ENCODE measurements at places on chromosomes 6 and 20.

DNA sequence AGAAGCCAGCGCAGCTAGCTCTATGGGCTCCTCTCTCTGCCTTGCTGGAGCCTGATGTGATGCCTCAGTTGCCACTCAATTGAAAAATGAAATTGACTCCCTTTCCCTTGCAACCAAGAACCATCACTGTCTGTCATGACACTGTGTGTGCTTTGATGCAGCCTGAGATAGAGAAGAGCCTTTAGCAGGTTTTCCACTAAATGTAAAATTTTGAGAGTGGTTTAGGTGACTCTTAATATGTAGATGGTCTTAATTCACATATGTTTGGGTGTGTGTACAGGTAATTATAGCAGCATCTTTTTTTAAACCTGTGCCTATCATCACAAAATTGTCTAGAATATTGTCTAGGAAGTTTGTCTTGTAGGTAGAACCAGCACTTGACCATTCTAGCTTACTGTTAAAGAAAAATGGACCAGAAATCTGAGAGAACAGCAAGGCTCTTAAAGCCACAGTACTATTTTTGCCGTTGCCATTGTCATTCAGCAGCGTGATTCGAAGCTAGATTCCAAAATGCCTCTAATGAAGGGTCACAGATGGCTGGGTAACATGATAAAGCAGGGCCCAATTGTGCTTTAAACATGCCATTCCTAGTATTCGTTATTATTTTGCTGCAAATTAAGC is 1.3 kb downstream of the ARFGEF3 start:
- DNase-seq, result no peak

DNA sequence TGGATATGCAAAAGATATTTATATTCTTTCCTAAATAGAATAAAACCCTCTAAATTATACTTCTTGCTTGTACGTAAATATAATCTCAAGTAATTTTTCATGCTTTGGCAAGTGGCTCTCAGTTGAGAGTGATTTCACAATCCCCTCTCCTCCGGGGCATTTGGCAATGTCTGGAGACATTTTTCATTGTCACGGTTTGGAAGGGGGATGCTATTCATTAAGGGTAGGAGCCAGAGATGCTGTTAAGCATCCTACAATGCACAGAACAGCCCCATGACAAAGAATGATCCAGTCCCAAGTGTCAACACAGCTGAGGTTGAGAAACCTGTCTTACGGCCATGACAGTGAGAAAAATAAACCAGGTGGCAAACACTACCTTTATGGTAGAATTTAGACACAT is 75.7 kb downstream of the AGPAT4 start:
- no peak for DNase-seq

- DNase-seq, result no peak
Measured at GRCh38 chr6:41777551-41778285, 2.0 kb downstream of the FRS3 start.

DNA sequence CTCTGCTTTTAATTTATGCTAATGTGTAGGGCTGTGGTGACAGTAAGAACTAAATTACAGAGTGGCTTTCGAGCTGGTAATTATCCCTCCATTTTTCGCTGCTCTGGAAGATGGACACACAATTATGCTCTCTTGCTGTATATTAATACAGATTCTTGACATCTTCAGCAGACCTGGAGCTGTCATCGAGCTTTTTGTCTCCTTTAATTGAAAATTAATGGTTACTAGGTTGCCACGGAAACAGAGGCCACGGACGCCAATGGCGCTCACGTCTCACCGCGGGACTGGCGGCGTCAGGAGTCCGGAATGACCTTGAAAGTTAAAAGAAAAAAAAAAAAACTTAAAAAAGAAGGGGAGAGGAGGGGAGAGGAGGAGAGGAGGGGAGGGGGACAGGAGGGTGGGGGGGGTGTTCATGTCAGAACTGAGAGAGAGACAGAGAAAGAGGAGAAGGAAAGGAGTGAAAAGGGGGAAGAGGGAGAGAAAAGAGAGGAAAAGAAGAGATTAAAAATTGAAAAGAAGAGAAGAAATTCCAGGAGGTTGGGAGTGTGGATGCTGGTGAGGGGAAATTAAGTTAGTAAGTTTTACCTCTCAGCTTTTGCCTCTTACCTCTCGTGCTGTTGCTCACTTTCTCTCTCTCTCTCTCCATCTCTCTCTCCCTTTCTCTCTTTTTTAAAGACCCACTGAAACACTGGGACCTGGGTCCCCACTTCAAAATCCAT is 22.1 kb upstream of the FOXP4 start:
- no peak for DNase-seq

DNA sequence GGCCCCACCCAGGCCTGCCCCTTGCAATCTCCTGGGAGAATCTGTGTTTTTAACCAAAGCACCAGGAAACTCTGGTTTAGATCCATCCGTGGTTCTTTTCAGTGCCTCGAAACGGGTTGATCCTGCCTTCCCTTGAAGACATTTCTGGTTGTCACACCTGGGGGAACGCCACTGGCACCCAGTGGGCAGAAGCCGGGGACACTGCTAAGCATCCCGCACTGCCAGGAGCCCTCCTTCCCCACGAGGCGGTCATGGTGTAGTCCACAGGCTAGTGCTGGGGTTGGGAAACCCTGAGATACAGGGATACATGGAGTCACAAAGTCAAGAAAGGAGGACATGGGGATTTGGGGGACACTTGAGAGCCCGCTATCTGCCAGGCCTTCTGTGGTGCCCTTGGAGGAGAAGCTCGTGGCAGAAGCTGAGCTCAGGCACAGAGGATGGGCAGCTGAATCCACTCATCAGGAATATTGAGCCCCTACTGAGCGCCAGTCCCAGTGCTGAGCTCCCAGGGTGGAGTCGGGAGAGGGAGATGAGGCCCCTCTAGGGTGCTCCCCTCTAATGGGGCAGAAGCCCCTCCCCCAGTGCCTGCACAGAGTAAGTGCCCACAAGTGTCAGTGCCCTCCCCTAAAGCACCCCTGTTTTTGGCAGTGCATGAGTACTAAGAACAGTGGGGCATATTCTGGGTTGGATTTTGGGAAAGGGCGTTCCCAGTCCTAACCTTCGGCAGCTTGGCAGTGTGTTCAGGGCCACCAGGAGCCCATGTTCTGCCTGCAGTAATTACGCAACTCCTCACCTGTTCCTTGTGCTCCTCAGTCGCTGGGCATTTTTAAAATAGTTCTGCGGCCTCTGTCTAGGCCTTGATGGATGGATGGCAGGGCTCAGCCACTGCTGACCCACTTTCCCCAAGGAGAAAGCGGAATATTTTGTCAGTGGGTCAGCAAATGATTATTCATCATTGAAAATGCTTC is 25.6 kb upstream of the PHACTR3 start:
- no peak for DNase-seq

- DNase-seq, result no peak
Measured at GRCh38 chr6:141265756-141266623, 866.7 kb upstream of the GJE1 start.

DNA sequence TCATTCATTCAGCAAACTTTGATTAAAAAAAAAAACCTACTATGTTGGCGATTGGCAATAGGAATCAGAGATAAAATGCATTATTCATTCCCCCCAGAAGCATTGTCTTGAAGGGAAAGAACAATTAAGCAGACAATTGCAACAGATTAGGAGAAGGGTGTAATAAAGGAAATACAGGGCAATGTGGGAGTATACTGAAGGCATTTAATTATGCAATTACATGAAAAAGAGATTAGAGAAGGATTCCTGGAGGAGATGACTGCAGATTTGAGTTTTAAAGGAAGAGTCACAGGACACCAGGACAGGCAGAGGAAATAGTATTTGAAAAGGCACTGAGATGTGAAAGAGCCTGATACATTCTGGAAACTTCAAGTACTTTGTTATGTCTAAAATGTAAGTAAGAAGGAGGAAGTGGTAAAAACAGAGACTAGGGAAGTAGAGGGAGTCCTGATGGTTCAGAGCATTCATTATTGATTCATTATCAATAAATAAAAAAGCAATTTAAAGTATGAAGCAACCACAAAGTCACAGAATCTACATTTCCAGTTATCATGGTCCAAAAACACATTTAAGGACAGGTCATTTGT is 43.7 kb downstream of the THEMIS start:
- DNase-seq, result no peak

DNA sequence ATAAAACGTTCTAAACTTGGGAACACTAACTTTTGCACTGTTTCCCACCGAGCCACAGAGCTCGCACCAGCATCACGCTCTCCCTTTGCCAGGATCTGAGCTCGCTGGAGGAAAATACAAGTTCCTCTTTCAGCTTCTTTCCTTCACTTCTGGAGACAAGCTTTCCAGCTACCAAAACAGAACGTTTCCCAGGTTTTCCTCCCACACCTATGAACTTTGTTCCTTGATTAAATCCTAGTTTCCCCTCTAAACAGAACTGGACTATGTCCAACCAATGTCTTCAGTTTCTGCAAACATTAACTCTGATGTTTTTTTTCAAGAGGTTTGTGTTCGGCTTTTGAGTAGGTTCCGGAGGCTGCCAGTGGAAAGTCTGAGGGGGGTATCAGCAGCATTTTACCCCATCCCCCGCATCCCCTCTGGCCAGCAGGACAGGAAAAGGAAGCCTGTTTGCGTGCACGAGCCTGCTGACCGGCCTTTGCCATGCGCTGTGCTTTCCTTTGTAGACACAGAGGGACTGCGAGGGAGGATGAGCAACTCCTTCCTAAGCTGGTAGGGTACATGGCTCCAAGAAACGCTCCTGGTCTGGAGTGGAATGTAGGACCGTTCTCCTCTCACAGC is 135.5 kb downstream of the LY86 start:
- peak; percentile 35 for DNase-seq

DNA sequence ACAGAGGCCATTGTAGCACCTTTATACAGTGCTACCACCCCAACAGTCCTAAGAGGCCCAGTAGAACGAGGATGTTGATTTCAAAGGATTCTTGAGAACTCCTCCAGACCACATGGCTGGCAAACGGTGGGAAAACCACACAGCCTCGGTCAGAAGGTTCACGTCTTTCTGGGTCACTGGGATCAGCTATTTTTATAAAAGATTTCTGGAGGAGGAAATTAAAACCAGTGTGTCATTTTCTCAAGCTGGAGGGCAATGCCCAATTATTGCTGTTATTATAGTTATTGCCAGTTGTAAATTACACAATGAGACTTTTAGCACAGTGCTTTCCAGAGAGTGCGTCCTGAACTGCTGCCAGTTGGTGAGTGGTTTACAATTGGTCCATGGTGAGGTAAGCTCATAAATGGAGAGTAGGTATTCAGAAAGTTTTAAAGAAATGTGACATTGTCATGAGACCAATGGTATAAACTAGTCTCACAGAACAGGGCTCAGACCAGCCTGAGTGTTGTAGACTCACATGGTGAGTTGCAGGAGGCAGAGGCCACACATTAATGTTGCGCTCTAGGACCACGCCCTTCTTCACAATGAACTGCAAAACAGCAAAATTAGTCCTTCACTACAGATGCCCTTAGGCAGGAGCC is 8.4 kb upstream of the PPP1R14C start:
- no peak for DNase-seq

GRCh38 chr6:34592208-34592952 is 36.3 kb upstream of the SPDEF start:
- DNase-seq, result no peak

DNA sequence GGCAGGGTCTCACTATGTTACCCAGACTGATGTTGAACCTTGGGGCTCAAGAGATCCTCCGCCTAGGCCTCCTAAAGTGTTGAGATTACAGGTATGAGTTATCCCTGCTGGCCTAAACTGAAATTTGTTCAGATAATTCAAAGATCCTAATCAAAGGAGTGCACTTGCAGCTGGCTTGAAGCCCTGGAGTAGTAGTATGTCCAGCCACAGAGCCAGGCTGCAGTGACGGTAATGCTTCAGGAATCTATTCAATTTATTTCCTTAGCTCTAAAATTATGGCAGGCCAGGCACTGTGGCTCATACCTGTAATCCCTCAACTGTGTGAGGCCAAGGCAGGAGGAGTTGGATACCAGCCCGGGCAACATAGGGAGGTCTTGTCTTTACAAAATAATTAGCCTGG is 1.4 kb upstream of the DDX43 start:
- DNase-seq, result no peak

- no peak for DNase-seq
Measured at GRCh38 chr6:99318566-99318965, 30.9 kb downstream of the FAXC start.

- no peak for DNase-seq
Measured at GRCh38 chr20:2417213-2417541, 36.5 kb downstream of the TGM6 start.

- no peak for DNase-seq
Measured at GRCh38 chr6:42616716-42617115, 52.9 kb downstream of the UBR2 start.

DNA sequence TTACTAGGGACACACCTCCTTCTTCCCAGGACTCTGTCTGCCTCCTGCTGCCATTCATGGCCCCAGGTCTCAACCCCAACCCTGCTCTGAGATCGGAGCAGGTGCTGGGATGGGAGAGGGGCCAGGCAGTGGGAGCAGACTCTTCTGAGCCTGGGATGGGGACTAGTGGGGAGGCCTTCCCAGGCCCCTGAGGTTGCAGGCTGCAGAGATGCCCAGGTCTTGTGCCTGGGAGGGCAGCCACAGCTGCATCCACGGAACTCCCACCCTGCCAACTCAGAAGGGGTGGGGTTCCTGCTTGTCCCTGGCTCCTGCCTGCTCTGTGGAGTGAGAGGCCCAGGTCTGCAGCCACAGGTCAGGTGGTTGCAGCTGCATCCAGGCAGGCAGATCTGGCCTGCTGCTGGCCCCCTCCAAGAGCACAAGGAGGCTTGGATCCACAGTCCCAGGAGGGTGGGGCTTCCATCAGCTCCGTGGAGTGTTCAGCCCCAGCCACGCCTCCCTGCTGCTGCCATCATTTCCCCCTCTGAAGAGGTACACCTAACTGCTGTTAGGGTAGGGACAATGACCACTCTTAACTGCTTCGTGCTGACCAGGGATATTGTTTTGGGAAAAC is 2.9 kb upstream of the SLC22A1 start:
- no peak for DNase-seq

DNA sequence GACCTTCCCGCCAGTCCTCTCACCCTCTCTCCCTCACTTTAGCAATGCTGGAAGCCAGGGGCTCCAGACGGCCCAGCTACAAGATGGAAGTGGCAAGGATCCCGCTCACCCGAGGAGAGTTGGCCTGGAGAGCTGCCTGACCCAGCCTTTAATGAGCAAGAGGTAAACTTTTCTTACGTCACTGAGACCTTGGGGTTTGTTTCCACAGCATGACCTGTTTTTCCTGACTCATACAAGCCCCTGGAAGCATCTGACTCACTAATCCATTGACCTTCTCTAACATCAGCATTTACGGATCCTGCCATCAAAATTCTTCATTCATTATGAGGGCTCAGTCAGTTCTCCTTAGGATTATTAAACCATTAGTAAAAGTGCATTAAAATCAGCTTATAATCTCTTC is 120.4 kb downstream of the MYLK4 start:
- DNase-seq, result no peak

DNA sequence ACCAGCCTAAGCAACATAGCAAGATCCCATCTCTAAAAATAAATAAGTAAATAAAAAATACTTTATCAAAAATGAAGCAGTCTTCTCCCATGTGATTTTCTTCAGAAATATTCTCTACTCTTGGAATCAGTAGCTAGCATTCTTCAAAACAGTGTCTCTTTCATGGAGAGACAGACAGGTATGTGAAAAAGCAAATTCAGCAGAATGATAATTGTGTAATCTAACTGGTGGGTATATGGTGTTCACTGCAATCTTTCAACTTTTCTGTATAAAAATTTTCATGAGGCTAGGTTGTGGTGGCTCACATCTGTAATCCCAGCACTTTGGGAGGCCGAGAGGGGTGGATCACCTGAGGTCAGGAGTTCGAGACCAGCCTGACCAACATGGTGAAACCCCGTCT is 7.9 kb downstream of the MRS2 start:
- DNase-seq, result no peak

- DNase-seq, result no peak
Measured at GRCh38 chr20:24993337-24994185, 1.0 kb upstream of the APMAP start.

GRCh38 chr20:54347166-54347833 is 128.1 kb upstream of the DOK5 start:
- DNase-seq, result no peak

- no peak for DNase-seq
Measured at GRCh38 chr6:113047148-113047547, 700.0 kb downstream of the RFPL4B start.

All from GM10248 (cell line).